ENCODE measurements at places on chromosomes 7 and 10.

DNA sequence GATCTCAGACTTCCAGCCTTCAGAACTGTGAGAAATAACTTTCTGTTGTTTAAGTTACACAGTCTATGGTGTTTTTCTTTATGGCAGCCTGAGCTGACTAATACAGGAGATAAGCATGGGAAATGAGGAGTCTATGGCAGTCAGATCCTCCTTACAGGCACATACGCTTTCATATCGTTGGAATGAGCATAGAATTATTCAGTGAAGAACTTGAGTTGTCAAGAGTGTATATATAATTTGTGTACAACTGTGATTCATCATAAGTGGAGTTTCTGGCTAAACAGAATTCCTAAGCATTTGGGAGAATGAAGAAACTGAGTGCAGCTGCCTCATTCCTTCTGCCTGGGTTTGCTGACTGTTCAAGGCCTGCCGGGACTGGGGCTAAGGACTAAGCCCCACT, 516.7 kb downstream of the ADRA2A start:
- no peak for DNase-seq

- DNase-seq = no peak
These were observed 5.9 kb upstream of the DIP2C start for GRCh38 chr10:695396-695795.

DNA sequence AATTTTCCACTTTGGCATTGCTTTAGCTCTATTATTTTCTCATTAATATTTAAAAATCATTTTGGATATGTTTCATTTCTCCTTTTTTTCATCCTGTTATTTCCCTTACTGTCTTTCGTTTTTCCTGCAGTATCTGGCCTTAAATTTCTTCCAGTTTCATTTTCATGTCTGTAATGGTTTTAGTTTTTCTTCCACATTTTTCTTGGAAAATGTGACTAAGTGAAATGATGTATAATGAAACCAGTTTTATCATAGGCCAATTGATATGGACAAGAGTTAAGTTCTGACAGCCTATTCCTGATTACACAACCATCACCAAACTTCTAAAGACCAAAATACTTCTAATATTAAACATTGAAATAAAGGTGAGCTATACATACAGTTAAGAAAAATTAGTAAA, 158.5 kb downstream of the LHFPL3 start:
- no peak for DNase-seq

- DNase-seq = no peak
These were observed 382.6 kb downstream of the LRMDA start for GRCh38 chr10:75814014-75814413.

DNA sequence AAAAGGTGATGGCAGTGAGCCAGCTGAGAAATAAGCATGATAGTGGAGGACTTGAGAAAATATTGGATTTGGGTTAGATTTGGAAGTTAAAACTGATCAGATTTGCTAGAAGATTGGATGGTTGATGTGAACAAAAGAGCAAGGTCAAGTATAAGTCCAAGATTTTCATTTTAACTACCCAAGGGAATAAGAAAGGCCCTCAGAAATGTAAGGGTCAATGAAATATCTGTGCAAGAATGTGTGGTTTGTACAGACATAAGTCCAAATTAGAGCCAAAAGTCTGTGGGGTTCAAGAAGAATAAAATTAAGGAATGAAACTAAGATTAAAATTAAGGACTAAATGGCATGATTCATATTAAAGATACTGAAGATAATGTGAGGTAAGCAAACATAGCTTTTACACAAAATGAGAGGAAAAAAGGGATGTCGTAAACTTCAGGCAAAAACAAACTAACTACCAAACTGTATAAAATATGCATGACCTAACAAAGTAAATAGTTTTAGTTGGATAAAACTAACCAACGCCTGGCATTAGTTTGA, 78.4 kb upstream of the CACNA2D1 start:
- DNase-seq = no peak

- DNase-seq = no peak
These were observed 2.7 kb downstream of the STK17A start for GRCh38 chr7:43585562-43585961.

DNA sequence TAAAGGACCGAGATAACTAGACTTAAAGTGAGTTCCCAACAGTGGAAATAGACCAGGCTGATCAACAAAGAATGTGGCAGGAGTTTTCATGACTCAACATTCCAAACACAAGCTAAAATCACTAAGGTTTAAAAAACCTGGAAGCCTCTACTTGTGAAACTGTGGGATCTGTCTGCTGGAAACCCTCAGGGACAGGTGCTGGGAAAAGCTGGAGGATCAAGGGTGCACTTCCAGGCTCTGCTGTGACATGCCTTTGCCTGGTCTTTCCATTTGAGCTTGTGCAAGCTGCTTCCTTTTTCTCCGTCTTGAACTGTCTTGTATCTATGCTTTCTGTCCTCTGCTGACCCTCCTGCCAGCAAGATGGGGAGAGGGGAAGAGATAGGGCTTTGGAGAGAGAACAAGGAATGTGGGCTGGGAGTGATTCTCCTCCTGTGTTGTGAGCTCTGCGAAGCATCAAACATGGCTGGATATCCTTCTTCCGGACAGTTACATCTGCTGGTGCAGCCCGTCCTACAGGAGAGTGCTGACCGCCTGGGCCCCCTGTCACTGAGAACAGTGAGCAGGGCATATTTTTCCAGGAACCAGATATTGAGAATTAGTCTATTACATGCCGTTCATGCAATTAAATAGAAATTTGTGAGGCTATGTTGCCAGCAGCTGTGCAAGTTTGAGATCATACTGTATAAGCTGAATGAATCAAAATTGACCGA, 25.5 kb downstream of the ARHGAP22 start:
- DNase-seq = no peak

GRCh38 chr10:13392701-13393100, 44.6 kb upstream of the SEPHS1 start:
- DNase-seq = no peak
